ENCODE measurements at places on chromosomes 5 and 9.

DNA sequence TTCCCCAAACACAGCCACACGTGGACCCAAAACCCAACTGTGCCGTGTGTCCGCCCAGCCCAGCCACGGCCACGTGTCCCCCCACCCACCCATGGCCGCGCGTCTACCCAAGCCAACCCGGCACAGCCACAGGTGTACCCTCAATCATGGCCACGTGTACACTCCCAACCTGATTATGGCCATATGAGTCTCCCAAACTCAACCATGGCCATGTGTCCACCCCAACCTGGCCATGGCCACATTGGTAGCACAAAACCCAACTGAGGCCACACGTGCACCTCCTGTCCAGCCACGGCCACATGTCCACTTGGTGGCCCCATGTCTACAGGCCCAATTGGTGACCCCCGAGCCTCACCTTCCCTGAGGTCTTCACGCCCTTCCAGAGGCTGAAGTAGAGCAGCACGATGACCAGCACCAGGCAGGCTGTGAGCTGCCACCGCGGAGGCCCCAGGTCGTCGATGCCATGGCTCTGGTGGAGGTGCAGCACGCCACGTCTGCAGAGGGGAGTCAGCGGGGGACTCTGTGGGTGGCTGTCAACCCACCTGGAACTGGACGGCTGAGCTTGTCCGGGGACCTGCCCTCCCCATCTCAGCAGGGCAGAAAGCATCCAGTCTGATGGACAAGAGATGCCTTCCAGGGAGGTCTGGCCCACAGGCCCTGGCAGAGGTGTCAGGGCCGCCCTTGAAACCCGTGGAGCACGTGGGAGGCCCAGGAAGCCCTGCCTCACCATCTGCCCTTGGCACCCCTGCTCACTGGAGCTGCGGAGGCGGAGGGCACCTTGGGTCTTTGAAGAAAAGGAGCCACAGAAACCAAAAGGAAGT, 23.5 kb downstream of the SLC6A3 start:
- DNase-seq: no peak

DNA sequence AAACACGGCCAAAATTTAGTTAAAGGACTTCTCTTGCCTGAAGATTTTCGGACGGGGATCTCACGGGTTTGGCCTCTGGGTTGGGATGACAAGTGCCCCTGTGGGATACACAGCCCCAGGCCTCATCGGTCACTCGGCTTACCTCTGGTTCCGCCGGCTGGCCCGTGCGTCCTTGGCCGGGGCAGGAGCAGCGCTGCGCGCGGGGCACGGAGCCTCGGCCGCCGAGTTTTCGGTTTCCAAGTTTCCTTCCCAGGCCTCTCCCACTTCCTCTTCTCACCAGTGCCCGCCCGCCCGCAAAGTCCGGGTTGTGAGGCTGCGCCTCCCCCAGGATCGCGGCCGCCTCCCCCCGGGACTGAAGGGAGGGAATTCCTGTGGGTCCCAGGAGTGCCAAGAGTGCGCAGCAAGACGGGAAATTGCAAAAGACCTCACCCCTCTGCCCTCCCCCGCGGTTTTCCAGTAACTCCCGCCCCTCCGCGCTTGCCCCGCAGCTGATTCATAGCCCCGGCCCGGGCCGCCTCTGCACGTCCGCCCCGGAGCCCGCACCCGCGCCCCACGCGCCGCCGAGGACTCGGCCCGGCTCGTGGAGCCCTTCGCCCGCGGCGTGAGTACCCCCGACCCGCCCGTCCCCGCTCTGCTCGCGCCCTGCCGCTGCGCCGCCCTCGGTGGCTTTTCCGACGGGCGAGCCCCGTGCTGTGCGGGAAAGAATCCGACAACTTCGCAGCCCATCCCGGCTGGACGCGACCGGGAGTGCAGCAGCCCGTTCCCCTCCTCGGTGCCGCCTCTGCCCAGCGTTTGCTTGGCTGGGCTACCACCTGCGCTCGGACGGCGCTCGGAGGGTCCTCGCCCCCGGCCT, at the start of gene OSMR:
TSS of gene OSMR (plus strand) at position 487 of the 853 bp plus-strand sequence. CDS start 23,033 bp downstream, outside the sequence.
- DNase-seq: no peak

DNA sequence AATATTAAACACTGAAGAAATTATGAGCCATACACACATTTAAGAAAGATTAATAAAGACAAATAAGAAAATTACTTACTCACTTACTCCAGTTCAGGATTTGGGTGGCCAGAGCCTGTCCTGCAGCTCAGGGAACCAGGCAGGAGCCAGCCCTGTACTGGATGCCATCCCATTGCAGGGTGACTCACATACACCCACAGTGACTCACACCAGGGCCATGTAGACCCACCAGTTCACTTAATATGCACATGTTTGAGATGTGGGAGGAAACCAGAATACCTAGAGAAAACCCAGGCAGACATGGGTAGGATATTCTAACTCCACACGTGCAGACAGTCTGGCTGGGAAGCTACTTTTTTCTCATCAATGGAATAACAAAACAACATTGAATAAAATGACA, 49.6 kb upstream of the ADRB2 start:
- no peak for DNase-seq

GRCh38 chr5:2137444-2138050, 254.8 kb upstream of the IRX4 start:
- DNase-seq: no peak

DNA sequence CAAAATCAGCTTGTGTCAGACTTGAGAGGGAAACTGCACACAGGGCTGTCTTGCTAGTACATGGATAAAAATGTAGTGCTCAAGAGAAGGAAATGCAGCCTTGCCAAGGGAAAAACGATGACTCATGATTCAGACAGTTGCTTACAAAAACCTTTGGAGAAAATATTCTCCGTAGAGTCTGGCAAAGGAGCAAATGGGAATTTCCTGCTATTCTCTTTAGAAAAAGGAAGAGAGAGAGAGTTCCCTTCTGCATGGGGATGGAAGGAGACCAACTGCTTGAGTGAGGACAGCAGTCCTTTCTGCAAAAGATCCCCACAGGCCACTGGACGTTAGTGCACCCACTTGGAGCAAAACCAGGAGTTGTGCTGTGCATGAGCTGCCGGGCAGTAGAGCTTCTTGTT, 7.6 kb downstream of the IFNB1 start:
- DNase-seq: no peak

GRCh38 chr5:58490402-58491050, 709 bp upstream of the GAPT start:
- DNase-seq: no peak

DNA sequence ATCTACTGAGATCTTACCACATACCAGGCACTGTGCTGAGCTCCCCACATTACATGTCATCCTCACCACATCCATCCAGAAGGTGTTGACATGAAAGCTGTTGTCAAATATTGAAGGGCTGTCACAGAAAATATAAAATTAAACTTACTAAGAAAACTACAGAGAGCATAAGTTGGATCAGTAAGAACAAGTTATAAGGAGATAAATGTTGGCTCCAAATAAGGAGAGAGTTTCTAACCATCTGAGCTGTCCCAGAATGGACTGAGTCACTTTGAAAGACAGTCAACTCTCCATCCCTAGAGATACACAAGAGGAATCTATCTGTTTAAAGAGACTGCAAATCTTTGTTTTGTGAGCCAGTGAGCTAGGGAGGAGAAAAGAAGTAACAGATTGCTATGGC, 169.8 kb downstream of the DRD1 start:
- DNase-seq: no peak

DNA sequence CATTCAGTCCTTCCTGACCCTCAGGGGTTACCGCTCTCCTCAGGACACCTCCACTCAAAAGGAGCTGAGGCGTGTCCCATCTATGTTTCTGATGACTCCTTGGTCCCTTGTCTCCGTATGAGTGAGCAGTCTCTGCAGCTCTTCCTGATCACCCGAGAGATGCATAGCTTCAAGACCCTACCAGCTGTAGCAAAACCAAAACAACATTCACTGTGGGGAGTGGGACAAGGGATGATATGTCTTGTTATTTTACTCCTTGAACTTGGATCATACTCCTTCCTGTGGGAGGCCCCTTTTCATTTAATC, 14.4 kb downstream of the GLDC start:
- no peak for DNase-seq

- DNase-seq: no peak
Measured at GRCh38 chr9:86274821-86275643, 7.3 kb downstream of the ISCA1 start.

- DNase-seq: no peak
Measured at GRCh38 chr5:142339781-142340180, 15.0 kb upstream of the SPRY4 start.

- no peak for DNase-seq
Measured at GRCh38 chr5:15476977-15477376, 23.0 kb upstream of the FBXL7 start.

DNA sequence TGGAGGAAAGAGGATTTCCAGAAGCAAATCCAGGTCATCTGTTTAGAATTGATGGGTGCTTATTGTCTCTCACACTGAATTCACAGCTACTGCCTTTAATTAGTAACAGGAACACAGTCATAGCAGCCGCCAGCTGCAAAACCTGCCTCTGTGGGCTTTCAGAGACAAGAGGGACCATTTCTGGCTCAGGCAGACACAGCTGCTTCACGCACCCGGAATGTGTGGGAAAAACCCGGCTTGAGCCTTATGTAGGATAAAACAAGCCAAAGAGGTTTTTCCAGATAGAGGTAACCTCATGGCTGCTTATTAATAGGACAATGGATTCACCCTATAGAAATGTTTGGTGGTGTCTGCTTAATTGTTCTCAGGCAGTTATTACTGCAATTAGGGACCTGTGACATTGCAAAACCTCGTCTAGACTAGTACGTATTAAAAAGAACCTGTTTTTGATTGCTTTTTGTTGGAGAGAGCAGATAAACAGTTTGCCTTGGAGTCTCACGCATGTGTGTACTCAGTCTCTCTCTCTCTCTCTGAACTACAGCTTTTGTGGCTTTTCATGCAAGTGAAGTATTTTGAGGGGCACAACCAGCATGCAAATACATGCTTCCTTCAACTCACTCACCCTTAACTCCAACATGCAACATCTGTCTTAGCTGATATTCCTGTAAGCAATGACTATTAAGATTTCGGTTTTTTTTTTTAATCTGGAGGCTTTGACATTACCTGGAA, 302.7 kb downstream of the PLK2 start:
- no peak for DNase-seq

GRCh38 chr5:81925009-81925408, 46.8 kb upstream of the ATG10 start:
- DNase-seq: no peak
